ENCODE measurements at places on chromosomes 7 and 10.

GRCh38 chr10:31340343-31340742 lies 21.3 kb downstream of the ZEB1 start:
- DNase-seq: no peak

- no peak for DNase-seq
These were observed 18.0 kb upstream of the SPOCK2 start for GRCh38 chr10:72106154-72106849.

GRCh38 chr7:28311670-28312069 lies 100.6 kb upstream of the CREB5 start:
- DNase-seq: no peak

DNA sequence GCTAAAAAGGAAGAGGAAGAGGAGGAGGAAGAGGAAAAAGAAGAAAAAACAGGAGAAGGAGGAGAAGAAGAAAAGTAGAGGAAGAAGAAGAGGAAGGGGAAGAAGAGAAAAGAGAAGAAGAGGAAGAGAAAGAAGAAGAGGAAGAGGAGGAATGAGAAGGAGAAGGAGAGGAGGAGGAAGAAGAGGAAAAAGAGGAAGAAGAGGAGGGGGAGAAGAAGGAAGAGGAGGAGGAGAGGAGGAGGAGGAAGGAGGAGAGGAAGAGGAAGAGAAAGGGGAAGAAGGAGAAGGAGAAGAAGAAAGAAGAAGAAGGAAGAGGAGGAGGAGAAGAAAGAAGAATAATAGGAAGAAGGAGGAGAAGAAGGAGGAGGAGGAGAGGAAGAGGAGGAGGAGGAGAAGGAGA lies 96.4 kb upstream of the GNA12 start:
- DNase-seq: no peak

- DNase-seq: no peak
These were observed 12.6 kb upstream of the FAM13C start for GRCh38 chr10:59374916-59375315.

DNA sequence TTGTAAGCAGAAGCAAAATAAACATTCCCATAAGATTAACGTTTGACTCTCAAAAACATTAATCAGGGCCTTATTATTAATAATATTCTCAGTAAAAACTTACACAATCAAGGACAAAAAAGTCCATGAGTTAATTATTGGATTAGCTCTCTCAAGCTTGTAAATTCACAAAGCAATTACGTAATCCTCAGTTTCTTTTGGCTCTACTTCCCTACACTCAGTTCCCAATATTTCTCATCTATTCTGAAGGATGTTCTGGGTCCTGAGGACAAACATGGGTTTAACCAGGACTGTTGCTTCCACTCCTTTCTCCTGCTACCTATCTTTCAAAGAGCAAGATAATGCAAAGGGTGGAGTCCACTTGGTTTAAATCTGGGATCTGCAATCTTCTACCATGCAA lies 15.1 kb downstream of the FBXL13 start:
- no peak for DNase-seq

DNA sequence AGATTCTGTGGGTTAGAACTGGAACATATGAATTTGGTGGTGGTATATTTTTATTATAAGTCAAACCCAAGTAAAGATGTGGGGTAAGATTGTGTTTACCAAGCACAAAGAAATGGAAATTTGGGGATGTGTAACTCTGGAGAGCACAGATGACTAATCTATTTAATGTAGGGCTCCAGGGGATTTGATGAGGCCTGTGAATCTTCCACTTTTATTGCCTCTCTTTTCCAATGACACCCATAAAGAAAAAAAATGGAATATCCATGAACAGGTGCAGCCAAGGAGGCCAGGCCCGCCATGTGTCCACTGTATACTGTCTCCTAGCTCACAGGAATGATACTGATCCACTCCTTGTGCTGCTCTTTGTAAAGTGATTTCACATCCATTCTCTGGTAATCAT lies 2.8 kb downstream of the SRGN start:
- no peak for DNase-seq

DNA sequence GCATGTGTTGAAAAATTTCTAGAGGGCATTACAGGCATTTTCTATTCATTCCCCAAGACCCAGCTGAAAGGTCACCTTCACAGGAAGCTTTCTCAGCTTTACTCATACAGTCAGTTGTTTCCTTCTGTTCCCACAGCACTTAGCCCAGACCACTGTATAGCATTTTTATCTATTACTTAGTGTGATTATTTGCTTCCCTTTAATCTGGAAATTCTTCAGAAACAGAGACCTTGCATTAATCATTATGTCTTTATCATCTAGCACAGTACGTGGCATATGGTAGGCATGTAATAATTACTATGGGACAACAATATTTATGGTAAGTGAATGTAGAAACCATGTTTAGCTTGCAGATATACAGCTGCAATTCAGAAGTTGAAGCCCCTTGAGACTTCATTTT lies 38.2 kb upstream of the CDK6 start:
- DNase-seq: no peak

GRCh38 chr7:86961686-86962085 lies 97.8 kb downstream of the ELAPOR2 start:
- no peak for DNase-seq
